ENCODE measurements at places on chromosomes 3 and 15.

DNA sequence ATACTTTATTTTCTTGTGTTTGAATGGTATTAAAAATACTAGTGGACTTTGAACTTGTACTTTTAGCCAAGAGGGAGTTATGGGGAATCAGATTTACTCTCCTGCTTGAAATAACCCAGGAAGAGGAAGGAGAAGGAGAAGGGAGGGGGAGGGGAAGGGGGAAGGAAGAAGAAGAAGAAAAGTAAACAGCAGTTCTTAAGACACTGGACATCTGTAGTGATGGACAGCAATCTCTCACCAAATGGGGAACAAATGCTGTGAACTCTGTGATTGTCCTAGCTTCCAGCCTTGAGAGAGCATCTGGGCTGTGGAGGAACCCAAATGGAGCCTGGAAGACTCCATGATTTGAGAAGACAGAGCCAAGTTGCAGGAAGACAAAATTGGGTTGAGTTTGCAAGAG is 52.0 kb downstream of the VPS8 start:
- no peak for DNase-seq

DNA sequence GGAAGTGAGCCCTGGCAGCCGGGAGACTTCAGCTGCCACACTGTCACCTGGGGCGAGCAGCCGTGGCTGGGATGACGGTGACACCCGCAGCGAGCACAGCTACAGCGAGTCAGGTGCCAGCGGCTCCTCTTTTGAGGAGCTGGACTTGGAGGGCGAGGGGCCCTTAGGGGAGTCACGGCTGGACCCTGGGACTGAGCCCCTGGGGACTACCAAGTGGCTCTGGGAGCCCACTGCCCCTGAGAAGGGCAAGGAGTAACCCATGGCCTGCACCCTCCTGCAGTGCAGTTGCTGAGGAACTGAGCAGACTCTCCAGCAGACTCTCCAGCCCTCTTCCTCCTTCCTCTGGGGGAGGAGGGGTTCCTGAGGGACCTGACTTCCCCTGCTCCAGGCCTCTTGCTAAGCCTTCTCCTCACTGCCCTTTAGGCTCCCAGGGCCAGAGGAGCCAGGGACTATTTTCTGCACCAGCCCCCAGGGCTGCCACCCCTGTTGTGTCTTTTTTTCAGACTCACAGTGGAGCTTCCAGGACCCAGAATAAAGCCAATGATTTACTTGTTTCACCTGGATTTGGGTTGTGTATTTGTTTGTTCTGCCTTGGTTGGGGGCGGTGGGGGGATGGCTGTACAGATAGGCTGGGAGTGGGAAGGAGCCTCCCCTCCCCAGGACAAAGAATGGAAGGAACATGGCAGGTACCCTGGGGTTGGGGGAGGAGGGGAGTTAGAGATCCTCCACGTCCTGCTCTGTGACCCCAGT is 2.9 kb upstream of the GRM2 start:
- no peak for DNase-seq

- no peak for DNase-seq
Observed at GRCh38 chr15:34223904-34224596, 766 bp upstream of the EMC4 start.

- DNase-seq: no peak
Observed at GRCh38 chr3:132822266-132822665, 100.1 kb upstream of the NPHP3 start.

GRCh38 chr3:77460326-77460725 is 420.4 kb downstream of the ROBO2 start:
- DNase-seq: peak; percentile 82

DNA sequence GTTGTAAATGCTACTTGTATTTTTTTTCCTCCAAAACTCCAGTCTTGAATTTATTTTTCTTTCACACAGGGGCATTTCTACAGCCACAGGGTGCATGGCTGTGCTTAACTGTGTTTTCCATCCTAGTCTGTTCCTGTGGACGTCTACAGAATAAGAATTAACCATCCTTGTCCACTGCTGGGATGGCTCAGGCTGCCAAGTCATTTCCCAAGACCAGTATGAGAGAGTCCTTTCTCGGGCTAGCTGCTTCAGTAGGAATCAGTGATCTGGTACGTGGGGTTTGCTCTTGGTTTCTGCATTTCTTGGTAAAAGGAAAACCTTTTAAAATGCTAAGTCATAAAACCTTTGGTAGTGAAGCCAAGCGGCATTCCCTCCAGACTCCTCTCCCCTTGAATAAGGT is 29.8 kb downstream of the CHDH start:
- DNase-seq: no peak

GRCh38 chr15:86317384-86317740 is 237.7 kb downstream of the AGBL1 start:
- DNase-seq: no peak

GRCh38 chr3:71258116-71258515 is 325.4 kb downstream of the FOXP1 start:
- DNase-seq: peak; percentile 67

DNA sequence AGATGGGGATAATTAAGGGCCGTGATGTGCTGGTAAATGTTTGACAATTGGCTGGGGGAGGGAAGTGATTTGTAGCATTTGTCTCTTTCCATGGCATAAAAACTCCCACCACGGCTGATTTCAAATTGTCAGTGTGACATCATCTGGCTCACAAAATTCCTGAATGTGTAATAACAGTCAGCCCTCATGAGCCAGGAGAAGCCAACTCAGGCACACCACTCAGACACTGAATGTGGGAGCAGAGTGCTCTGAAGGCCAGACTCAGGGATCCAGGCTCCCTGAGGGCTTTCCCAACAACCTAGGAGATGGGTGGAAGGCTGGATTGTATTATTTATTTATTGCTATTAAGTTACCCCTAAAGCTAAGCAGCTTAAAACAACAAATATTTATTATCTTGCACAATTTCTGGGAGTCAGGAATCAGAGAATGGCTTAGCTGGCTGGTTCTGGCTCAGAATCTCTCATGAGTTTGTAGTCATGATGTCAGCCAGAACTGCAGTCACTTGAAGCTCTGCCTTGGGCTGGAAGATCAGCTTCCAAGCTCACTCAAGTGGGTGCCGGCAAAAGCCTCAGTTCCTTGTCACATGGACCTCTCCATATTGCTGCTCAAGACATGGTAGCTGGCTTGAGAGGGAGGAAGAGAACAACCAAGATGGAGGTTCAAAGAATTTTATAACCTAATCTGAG is 6.5 kb upstream of the CPEB1 start:
- DNase-seq: no peak

All from fibroblast of skin of left biceps (primary cell).